ENCODE measurements at places on chromosomes 6 and 20.

- no peak for DNase-seq
These were observed 139.1 kb downstream of the LAMA2 start for GRCh38 chr6:129022011-129022553.

DNA sequence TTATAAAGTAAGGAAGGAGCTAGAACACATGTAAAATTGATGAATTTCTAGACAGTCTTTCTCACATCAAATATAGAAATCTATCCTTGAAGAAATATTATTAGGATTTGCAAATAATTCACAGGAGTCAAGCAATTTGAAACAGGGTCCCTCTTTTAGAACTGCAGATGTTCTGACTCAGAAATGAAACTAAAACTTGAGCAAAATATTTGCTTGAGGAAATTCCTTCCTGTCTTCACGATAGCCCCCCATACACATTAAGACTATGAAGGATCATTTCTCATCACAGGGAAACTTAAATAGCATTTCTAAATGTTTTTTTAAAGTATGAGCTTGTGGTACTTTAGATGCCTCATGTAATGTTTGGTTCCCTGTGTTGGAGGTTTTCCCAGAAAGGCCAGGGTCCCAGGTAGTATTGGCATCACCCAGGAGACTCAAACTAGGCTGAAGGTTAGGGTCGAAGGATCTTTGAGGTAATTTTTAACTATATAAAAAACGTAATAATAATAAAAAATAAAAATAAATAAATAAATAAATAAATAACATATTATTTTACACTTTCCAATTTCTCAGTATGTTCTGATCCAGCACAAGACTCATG lies 144.0 kb upstream of the TBX18 start:
- DNase-seq: no peak

GRCh38 chr20:12327205-12327604 lies 409.5 kb downstream of the BTBD3 start:
- no peak for DNase-seq

- no peak for DNase-seq
These were observed 165.2 kb downstream of the WDR27 start for GRCh38 chr6:169536446-169537170.

GRCh38 chr20:44409132-44409600 lies 53.7 kb downstream of the HNF4A start:
- DNase-seq: no peak

GRCh38 chr6:145886228-145886956 lies 71.8 kb upstream of the FBXO30 start:
- no peak for DNase-seq

DNA sequence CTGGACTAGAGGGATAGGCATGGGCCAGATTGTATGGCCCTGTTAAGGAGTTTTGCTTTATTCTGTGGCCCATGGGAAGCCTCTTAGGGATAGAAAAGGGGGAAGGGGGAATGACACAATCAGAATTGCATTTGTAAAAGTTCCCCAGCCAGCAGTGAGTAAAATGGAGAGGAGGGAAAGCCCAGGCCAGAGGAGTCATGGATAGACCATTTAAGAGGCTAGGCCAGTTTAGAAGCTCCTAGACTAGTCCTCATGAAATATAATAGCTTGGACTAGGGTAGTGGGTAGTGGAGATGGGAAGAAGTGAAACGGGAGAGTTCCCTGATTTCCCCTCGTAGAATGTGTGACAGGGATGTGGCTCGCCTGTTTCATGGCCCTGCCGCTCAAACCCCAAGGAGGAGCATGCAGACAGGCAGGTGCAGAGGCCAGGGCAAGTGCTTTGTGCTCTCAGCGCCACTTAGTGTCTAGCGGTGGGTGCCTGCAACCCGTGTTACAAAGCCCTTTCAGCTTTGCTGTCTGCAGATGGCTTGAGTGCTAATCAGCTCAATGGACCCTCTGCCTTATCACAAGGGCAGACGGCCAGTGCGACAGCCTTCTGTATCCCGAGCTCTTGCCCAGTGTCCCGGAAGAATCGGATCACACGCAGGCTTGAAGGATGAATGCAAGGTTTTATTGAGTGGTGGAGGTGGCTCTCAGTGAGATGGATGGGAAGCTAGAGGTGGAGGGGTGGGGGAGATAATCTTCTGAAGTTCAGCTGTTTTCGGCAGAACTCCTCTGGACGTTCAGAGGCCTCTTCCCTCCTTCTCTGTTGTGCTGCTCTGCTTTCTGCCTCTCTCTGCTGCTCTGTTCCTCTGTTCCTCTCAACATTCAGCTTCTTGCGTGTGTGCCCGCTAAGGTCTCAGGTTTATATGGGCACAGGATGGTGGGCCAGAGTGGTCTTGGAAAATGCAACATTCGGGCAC lies 141.1 kb downstream of the CEP57L1 start:
- peak; percentile 57 for DNase-seq

- DNase-seq: no peak
These were observed 2.2 kb downstream of the SULF2 start for GRCh38 chr20:47782920-47783552.

- DNase-seq: no peak
These were observed 102.1 kb downstream of the CEBPB start for GRCh38 chr20:50292591-50293283.

DNA sequence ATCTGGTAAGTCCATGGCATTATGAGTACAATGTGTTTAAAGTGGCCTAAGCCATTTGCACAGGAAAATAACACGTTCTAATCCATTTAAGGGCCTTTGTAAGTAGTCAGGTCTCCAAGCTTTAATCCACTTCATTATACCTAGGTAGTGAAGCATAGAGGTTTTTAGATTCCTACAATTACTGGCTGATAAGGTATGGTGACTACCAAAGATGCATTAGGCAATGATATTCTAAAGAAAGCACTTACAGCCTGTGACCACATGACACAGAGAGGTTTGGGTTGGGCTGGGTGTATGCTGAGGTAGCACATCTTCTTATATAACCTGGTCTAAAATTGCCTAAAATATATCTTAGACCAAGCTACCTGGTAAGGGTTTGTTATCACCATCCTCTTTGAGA lies 504.4 kb downstream of the TFAP2B start:
- DNase-seq: peak; percentile 66

DNA sequence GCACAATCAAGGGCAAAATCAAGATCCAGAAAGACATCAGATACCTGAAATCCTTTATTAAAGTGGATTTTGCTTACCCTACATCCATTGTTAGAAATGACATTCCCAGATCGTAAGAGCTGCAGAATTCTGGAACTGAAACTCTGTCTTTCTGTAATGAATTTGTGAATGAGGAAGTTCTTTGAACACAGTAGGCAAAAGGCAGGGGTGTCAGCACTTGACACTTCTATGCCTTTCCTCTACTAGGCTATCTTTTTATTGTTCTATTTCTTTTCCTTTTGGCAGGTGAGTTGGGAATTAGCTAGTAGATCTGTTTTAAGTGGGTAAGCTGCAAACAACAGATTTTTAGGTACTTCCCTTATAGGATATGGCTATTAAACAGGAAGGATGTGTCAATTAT lies 126.3 kb downstream of the CARMIL1 start:
- no peak for DNase-seq

- DNase-seq: peak; percentile 4
These were observed 140.5 kb downstream of the BTBD3 start for GRCh38 chr20:12058216-12058615.

DNA sequence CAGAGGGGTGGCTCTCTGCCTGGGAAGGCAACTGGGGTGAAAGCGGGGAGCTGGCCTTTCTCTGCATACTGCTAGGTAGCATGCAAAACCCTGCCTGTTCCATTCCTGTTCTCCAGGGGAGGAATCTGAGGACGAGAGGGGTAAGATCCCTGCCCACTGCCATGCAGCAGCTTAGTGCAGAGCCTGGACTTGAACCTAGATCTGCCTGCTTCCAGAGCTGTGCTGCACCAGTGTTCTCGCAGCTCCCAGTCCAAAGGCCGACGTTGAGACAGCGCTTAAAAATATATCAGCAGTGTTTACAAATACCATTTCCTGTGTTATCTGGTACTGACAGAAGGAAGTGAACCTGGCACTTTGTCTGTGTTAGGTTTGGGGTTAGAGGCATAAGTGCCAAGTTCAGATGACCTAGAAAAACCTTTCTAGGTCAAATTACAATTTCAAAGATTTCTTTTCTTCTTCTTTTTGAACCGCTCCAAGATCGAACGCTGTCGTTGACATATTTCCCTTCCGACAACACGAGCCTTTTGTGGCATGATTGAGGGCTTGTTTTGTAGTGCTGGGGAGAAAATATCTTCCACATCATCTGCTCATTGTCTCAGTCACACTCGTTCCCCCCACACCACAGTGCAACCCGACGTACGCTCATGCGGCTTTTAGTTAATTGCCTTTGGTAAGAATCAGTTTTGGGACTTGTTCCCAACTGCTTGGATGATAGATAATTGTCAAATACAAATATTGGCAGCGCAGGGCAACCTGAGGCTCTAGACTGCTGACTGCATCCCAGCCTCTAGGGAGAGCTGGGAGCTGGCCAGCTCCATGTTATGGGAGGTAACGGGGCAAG lies 44.6 kb downstream of the TOX2 start:
- no peak for DNase-seq

DNA sequence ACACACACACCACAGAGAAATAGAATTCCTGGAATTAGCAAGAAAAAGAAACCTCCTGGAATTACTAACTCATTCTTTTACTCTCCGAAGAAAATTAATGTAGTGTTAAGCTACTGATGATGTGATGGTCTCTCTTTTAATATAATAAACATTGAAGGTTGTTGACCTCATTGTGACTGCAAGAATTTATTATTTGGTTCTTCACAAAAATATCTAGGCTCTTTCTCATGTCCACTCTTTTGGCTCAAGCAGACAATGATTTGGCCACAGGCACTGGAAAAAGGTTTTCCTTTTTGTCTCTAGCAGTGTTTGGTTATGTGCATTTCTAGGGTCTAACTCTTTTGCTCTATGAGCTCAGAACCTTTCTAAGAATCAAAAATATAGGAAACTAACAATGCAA lies 811.9 kb downstream of the TENT5A start:
- no peak for DNase-seq

DNA sequence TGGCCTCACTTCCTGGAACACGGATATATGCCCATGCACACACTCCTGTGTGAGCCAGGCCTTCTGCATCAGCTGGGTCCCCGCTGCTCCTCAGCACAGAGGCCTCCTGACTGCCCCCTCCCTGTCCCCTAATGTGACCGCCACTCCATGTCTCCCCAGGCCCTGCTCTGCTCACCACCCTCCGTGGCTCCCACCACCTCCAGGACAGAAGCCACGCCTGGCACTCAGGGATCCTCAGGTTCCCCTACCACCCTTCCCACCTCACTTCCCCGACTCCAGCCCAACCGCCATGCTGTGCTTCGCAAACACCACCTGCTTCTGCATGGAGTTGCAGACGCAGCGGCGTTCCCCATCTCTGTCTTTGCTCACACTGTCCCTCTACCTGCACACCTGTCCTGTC lies 4.3 kb upstream of the SRC start:
- DNase-seq: no peak

DNA sequence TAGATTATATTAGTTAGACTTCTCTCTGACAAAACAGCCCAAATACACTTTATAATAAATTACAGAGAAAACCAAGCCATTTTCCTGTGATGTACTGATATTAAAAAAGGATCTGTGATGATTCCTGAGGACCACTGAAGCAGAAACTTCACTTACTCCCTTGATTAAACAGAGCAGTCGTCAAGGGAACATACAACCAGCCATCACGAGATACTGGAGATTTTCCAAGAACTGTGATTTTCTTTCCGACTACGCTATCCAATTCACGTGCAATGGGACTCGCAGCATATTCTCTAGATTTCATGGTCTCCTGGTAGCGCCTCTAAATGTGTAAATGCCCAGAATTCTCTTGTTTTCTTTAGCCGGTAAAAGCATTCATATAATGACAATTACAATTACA lies 377.4 kb downstream of the PHF3 start:
- no peak for DNase-seq

DNA sequence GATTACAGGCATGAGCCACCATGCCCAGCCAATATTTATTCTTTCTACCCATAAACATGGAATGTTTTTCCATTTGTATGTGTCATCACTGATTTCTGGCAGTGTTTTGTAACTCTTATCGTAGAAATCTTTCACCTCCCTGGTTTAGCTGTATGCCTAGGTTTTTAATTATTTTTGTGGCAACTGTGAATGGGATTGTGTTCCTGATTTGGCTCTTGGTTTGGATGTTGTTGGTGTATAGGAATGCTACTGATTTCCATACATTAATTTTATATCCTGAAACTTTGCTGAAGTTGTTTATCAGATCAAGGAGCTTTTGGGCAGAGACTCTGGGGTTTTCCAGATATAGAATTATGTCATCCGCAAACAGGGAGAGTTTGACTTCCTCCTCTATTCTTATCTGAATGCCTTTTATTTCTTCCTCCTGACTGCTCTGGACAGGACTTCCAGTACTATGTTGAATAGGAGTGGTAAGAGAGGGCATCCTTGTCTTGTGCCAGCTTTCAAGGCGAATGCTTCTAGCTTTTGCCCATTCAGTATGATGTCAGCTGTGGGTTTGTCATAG lies 198.6 kb downstream of the ZDHHC14 start:
- no peak for DNase-seq
